ENCODE measurements at places on chromosomes 4 and X.

GRCh38 chr4:143352720-143353119 lies 16.0 kb downstream of the GAB1 start:
- no peak for DNase-seq

GRCh38 chr4:87838205-87838604 lies 5.4 kb downstream of the MEPE start:
- DNase-seq, result no peak

GRCh38 chrX:25004485-25005032 lies 11.2 kb downstream of the ARX start:
- no peak for DNase-seq

GRCh38 chr4:6332042-6332668 lies 62.5 kb downstream of the WFS1 start:
- DNase-seq, result peak; percentile 8

DNA sequence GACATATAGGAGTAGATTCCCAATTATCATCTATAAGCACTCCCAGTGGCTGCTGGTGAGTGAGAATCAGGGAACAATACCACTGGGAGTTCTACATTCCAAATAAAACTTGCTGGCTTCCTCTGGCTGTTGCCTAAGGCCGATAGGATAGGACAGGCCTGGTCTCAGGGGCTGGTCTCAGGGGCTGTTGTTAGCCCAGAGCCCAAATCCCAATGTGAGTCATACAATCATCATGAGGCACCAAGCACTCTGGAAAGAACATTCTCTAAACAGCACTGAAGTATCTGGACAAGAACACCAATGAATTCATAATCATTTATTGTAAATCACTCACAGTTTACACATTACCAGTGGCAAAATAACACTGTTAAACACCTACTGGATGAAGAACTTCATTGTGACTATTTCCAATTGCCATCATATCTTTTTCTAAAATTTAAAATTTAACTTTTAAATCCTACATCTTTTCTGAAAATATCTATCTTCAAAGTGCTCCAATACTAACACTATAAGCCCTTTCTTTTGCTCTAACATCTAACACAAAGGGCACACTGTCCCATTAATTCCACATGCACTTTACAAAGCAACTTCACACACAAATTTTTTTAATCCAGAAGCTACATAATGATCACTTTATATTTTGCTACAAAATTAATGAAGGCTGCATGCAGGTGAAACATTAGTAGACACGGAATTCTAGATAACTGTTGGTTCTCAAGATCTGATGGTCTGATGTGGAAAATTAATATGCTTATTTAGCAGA lies 67.6 kb upstream of the TMEM150C start:
- DNase-seq, result no peak

- no peak for DNase-seq
Observed at GRCh38 chr4:46648088-46648744, 258.3 kb upstream of the GABRA2 start.

DNA sequence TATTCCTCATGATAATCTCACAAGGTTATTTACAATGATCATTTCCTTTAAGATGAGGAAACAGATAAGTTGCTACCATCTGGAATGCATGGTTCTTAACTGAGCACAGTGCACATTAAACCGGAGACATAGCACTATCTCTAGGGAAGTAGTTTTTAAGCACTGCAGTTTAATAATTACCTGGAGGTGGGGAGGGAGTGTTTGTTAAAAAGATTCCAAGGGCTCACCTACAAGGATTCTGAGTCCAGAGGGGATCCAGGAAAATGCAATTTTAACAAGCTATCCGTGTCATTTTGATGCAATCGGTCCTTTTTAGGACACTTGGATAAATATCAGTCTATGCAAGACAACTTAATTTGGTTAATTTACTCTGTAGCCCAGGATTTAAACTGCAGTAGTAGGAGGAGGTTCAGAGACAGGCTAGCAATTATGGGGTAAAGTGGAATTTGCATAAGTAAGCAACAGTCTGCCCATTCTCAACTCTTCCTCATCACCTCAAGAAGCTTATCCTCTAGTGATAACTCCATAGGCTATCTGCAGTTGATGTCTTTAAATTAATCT lies 2.8 kb upstream of the PDLIM5 start:
- DNase-seq, result no peak

GRCh38 chrX:75625232-75625631 lies 102.4 kb upstream of the ZDHHC15 start:
- DNase-seq, result no peak

GRCh38 chrX:47198026-47198686 lies 4.5 kb downstream of the UBA1 start:
- DNase-seq, result no peak

- no peak for DNase-seq
Observed at GRCh38 chrX:112163906-112164305, 81.3 kb upstream of the TRPC5 start.

DNA sequence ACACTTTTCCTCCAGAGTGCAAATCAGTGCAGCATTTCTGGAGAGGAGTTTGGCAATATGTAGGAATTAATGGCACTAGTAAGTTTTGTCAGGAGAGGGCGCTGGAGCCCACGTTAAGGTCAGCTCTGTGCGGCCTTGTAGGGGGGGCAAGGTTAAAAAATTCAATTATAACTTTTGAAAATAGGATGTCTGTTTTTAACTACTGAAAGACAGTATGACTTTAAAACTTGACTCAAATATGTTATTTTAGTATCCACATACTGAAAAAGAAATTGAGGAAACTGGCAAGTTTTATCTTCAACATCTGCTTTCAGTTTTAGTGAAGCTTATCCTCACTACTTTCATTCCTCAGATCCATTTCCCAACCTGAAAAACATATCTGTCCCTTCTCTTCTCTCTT lies 30.9 kb upstream of the HSD17B13 start:
- DNase-seq, result peak; percentile 3

- no peak for DNase-seq
Observed at GRCh38 chrX:129523079-129523911, at the start of gene SMARCA1. SMARCA1 (minus strand) TSS chrX:129523490; CDS start chrX:129523370, 120 bp downstream.

- no peak for DNase-seq
Observed at GRCh38 chr4:105683038-105683437, 25.5 kb downstream of the INTS12 start.

DNA sequence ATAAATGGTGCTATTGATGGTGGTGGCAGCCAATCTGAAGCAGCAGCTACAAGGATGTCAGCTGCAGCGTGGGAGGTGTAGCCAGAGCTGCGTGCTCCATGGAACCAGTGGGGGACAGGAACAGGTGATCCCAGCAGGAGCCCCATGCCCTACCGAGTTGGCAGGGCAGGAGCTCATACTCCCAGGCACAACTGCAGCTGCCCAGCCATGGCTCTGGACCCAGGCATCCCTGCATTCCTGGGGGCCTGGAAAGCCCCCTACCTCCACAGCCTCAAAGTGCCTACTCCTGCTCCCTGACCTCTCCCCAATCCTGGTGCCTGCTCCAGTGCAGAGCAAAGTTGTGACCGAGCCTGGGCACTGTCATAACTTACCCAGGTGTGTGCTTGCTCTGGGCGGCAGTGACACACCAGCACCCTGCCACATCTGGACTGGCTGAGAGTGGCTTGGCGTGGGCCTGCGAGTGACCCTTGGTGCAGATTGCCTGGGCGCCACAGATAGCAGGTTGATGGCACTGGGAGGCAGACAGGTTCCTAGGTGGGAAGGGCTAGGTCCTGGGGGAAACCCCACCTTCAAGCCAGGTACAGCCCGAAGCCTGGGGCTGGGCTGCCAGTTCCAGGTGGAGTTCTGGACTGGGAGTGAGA lies 101.1 kb downstream of the DCAF12L2 start:
- no peak for DNase-seq

DNA sequence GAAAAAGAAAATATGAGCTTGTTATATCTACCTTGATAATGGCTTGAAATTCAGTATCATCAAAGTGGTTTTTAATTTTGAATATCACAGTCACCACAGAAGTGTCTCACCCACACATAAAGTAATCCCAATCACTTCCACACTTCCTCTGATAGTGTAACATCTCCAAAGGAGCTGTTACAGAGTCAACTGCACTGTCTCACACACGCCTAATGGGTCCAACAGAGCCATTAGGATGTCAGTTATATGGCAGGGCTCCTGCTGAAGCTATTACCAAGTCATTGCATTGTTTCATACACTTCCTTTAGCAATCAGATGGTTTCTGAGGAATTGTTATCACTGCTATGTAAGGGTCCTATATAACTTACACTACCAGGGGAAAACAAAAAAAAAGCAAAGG lies 432.1 kb upstream of the TEX13C start:
- DNase-seq, result no peak

Measured in stimulated activated CD4-positive, alpha-beta T cell treated with anti-CD3 and anti-CD28 coated beads, Interleukin-12 subunit alpha, Interleukin-12 subunit beta, amount 100 ng/mL, for 4 hours (primary cell).